ENCODE measurements at places on chromosomes 7 and 10. TPM values are rescaled to one million over a fixed set of nuclear protein-coding genes. Genes with fewer than 3 reads are reported as not detected.

- DNase-seq, result no peak
These were observed 1080.4 kb downstream of the CNTNAP2 start for GRCh38 chr7:147197006-147197405.

DNA sequence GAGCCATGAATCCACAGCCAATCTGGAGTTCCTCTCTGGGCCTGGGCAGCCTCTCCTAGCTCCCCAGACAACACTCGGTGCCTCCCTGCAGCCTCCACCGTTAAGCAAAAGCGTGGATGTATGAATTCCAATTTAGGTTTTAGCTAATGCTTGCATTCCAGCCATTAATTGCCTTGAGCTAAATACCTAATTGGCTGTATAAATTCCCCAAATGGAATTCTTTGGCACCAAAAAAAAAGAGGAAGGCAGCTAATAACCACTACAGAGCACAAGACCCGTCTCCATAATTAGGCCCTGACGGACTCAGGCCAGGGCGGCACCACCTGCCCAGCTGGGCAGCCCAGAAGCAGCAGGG lies 140.5 kb downstream of the PTPRN2 start:
- no peak for DNase-seq

DNA sequence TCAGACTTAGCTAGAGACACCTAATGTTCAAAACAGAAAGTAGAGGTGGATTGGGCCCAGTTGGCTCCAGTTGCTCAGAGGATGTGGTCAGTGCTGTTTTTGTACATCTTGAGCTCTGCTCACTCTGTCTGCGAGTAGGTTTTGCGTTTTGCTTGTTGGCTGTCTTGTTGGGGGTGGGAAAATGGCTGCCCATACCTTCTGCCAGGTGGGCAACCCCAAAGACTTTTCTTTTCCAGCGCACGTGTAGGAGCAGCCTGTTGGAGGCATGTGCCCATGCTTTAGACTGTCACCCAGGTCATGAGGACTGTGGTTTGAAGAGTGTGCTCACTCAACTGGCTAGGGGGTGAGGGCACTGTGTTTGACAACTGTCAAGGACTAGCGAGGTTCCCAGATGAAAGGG lies 73.9 kb downstream of the KAT6B start:
- peak; percentile 54 for DNase-seq

The RAPGEF5 gene
- total RNA-seq, result 0.27 TPM

The DRGX gene
- not detected for total RNA-seq
